ENCODE measurements at places on chromosomes 7 and 10.
A peak's percentile ranks its signal among the peaks of the same experiment; 100 is the strongest.

DNA sequence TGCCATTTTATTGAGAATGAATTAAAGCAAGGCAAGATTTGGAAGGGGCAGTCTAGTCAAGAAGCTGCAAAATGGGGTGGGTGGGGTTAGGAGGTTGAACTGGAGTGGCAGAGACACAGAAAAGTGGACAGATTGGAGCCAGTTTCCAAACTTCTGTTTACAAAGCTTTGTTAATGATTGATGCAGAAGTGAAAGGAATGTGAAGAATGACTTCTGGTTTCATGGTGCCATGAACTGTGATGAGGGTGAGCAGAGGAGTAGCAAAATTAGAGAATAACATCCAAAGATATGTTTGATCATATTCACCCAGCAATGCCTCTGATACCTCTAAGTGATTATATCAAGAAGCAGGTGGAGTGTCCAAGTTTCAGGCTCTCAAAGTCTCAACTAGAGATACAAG lies 1118.0 kb upstream of the C7orf33 start:
- no peak for DNase-seq

DNA sequence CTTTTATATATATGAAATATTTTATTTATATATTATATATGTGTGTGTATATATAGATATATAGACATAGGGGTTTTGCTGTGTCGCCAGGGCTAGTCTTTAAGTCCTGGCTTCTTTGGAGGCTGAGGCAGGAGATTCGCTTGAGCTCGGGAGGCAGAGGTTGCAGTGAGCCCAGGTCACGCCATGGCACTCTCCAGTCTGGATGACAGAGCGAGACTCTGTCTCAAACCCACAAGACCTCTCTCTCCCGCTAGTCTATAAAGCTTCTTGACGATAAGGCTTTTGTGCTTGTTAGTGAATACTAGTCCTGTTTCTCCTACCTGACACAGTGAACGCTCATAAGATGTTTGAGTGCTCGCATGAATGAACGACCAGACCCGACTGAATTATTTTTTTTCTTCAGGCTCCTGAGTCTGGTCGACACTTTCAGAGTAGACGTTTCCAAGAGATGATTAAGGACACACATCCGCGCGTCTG lies 577 bp upstream of the DDX21 start:
- DNase-seq = no peak

DNA sequence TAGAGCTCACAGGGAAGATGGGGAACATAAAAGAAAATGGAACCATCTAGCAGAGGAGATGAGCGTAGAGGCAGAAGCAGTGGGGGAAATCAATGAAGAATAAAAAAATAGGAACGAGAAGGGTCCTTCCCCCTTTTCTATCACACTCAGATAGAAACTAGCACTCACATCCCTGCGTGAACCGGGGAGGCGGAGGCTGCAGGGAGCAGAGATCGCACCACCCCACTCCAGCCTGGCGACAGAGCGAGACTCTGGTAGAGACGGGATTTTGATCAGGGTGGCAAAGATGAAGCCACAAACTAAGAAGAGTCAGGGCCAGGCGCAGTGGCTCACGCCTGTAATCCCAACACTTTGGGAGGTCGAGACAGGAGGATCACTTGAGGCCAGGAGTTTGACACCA lies 64.7 kb upstream of the ECHDC3 start:
- DNase-seq = no peak

DNA sequence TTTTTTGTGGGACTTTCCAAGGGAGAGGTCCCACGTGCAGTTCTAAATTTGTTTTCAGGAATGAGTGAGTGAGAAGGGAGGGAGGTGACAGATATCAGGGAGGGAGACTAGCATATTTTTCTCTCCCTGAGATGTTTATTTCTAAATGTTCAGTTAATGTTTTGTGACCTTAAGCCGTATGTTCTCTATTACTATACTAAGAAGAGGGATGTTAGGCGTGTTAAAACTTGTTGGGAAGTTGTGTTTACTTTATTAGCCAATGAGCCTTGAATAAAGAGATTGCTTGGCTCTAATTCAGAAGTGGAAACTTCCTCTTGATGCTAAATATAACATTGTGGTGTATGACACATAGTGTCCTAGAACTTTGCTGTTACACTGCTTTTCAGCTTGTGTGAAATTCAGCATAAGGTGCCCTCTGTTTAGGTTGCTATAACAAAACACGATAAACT lies 37.3 kb downstream of the DNAH11 start:
- no peak for DNase-seq

GRCh38 chr7:144824360-144824759 lies 11.5 kb downstream of the TPK1 start:
- DNase-seq = no peak

DNA sequence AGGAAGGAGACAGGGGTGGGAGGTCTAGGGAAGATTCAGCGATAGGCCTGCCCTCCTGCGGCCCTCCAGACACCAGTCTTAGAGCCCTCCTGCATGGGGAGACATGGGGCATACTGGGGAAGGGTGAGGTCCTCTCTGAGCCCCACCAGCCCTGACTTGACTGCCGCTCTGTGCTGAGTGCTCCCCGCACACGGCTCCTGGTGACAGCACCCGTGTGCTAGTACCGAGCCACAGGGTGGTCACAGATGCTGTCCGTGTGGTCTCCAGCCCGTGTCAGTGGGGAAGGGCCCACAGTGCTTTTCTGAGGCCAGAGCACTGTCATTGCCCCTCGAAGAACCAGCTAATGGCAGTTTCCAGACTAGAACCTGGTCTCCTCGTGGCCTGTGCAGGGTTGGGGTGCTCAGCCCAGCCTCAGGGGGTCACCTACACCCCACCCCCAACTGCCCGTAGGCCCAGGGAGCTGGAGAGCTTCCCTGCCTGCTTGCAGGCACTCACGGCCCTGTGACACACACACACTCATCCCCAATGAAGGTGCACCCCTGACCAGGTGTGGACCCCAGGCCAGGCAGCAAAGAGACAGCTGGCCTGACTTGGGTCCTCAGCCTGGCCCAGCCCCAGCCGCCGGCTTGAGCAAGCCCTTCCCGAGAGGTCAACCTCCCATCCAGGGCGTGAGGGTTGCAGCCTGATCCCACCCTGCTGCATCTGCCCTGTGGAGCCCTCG lies 86.0 kb upstream of the RET start:
- DNase-seq = no peak

DNA sequence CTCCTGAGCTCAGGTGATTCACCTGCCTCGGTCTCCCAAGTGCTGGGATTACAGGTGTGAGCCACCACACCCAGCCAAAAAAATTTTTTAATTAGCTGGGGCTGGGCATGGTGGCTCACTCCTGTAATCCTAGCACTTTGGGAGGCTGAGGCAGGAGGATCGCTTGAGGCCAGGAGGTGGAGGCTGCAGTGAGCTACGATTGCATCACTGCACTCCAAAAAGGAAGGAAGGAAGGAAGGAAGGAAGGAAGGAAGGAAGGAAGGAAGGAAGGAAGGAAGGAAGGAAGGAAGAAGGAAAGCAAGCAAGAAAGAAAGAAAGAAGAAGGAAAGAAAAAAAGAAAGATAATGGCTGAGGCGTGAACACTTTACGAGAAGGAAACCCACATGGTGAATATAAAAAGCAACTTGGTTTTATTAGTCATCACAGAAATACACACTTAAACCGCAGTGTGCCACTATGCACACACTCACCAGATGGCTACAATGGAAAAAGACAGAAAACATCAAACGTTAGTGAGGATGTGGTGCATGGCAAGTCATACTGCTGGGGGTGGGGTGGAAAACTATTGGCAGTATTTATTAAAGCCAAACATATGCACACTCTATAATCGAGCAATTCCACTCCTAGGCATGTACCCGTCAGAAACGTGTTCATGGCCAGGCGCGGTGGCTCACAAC lies 4.4 kb upstream of the CCL26 start:
- peak; percentile 63 for DNase-seq

DNA sequence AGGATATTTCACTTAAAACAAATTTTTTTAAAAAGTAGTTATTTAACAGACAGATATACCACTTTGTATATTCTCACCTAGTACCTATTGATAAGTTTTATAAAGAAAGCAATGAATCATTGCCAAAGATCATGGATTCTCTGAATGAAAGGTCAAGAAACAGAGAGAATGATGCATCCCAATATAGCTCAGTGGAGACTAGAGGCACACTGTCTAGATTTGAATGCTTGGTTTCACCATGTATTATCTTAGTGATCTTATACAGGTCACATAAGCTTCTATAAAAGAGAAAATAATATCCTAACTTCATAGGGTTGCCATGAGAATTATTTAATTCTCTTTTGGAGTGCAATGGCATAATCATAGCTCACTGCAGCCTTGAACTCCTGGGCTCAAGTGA lies 87.0 kb upstream of the LRRN3 start:
- no peak for DNase-seq

DNA sequence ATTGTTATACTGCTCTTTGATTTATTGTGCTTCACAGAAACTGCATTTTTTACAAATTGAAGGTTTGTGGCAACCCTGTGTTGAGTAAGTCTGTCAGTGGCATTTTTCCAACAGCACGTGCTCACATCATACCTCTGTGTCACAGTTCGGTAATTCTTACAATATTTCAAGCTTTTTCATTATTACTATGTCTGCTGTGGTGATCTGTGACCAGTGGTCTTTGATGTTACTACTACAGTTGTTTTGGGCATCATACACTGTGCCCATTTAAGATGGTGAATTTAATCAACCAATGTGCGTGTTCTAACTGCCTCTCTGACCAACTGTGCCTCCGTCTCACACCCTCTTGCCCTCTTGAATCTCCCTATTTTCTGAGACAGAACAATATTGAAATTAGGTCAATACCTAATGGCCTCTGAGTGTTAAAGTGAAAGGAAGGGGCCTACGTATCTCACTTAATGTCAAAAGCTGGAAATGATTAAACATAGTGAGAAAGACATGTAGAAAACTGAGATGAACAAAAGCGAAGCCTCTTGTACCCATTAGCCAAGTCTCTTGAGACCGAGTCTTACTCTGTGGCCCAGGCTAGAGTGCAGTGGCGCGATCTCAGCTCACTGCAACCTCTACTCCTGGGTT lies 20.2 kb upstream of the ASL start:
- no peak for DNase-seq

- DNase-seq = no peak
Observed at GRCh38 chr10:89478739-89479654, 56.4 kb downstream of the SLC16A12 start.

DNA sequence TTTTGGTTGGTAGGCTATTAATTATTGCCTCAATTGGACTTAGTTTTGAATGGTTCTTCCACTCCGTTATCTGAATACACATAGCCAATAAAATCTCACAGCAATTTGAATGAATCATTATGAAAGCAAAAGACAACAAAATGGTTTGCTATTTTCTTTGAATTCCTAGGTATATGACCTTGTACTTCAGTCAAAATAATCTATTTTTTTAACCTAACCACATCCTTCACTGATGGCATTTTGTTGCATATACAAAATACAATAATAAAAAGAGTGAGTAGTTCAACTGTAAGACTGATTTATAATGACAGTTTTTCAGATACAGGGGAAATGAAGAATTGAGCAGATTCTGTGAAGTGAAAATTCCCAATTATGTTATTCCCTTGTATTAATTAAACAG lies 433.1 kb downstream of the HTR7 start:
- no peak for DNase-seq

DNA sequence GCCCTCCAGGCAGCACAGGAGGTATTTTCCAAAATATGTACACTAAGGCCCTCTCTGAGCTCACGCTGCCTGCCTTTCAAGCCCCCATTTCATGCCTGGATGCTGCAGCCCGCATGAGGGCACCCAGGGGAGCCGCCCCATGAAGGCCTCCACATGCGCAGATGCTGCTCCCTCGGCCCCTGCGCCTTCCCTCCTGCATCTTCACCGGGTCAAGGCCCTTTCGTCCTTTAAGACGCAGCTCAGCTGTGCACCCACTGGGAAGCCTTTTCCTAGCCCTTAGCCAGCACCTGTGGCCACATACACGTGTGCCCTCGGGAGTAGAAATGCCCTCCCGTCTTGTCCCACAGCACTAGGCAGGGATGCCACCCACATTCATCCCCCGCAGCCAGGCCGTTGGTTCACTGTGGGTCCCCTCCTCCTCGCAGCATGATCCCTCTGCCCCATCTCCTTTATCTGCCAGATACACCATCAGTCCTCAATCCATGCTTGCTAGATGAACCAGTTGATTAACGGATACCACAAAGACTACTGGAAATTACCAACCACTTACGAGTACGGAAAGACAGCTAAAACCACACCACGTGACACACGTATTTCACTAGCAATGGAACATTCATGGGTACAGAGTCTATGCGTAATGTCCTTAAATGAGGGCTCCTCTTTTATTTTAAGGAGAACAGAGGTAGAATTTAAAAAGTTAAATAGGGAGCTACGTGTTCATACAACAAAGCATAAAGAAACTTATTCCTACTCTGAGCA lies 278.0 kb downstream of the TNS3 start:
- no peak for DNase-seq

- no peak for DNase-seq
Observed at GRCh38 chr10:106866244-106866845, 298.2 kb downstream of the SORCS1 start.

- DNase-seq = no peak
Observed at GRCh38 chr10:46247808-46248569, 38.8 kb upstream of the ANTXRL start.

GRCh38 chr10:121154846-121155245 lies 303.7 kb downstream of the WDR11 start:
- no peak for DNase-seq

DNA sequence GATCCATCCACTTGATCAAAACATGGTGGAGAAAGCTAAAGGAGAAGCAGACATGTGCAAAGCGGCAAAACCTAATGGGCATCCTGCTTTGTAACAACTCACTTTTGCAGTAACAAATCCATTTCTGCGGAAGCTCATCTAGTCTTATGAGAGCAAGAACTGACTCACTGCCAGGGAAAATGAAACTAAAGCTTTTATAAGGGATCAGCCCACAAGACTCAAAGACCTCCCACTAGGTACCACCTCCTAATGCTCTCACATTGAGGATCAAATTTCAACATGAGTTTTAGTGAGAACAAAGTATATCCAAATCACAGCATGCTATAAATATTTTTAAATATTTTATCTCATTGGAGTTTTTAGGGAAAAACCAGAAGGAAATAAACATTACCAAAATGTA lies 120.1 kb upstream of the GNAI1 start:
- DNase-seq = no peak

- DNase-seq = no peak
Observed at GRCh38 chr7:84009051-84009450, 185.5 kb downstream of the SEMA3A start.

- no peak for DNase-seq
Observed at GRCh38 chr7:75038508-75038907, 35.1 kb downstream of the RCC1L start.

GRCh38 chr7:128869138-128869943 lies 6.7 kb downstream of the ATP6V1F start:
- peak; percentile 48 for DNase-seq

- no peak for DNase-seq
Observed at GRCh38 chr7:88485821-88486220, 179.1 kb upstream of the STEAP4 start.

DNA sequence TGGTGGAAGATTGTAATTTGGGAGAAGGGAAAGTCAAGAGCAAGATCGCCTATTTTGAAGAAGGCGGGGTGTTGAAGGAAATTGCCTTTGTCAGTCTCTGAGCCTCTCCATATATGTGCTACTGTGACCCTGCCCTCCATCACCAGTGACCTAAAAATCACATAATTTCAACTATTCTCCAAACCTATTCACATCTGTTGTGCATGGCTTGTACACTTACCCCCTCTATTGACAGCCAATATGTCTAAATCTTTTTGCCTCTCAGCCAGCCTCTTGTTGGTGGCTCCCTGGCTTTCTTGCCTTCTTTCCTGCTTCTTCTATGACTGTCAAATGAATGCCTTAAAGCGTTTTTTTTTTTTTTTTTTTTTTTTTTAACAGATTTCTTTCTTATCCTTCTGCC lies 295.6 kb downstream of the AUTS2 start:
- DNase-seq = no peak
